ENCODE measurements at places on chromosomes 1 and 21. TPM values are rescaled to one million over a fixed set of nuclear protein-coding genes. Genes with fewer than 3 reads are reported as not detected.
A peak's percentile ranks its signal among the peaks of the same experiment; 100 is the strongest.

DNA sequence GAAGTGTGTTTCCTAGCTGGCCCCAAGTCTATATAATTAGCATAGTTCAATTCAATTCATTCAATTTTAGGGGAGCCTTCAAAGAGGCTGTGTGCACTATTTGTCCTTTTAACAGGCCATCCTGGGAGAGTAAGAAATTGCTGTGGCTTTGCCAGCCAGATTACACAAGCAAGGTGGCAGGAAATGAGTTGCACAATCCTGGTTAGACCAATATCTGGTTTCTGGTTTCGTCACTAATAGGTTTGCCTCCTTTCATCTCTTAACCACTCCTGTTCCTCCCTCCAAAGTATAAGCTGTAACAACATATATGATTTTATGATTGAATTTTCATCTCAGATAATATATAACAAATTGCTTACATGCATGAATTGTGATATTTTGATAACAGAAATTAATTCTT, 84.1 kb upstream of the NEGR1 start:
- no peak for DNase-seq

Gene SLC9C2
- total RNA-seq: not detected

DNA sequence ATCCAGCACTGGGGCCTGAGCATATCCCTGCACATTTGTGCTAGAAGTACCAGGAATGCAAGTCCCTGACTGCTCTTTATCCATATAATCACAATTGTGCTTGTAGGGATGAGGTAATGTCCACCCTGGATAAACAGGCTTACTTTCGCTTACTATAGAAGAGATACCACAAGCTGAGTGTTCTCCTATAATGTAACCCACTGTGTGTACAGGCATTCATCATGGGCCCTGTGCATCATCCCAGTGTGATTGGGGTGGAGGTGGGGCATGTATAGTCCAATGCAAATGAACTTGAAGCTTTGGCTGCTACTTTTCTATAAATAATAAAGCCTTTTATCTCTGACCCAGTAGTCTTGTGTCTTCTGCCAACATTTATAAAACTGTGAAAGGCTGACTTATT, 69.3 kb downstream of the MAN1A2 start:
- DNase-seq: no peak

Gene HPDL
- total RNA-seq: 0.35 TPM

DNA sequence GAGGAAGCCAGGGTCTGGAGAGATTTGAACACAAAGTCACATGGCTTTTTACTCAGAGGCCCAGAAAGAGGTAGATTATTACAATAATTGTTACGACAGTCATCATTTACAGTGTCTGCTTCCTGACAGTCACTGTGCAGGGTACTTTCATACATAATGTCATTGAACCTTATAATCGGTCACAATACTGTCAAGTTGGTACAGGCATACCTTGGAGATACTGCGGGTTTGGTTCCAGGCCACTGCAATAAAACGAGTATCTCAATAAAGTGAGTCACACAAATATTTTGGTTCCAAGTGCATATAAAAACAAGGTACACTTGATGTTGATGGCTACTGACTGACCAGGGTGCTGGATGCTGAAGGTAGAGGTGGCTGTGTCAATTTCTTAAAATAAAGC, 112.6 kb downstream of the NOS1AP start:
- no peak for DNase-seq

Gene CELA2B
- not detected for total RNA-seq

DNA sequence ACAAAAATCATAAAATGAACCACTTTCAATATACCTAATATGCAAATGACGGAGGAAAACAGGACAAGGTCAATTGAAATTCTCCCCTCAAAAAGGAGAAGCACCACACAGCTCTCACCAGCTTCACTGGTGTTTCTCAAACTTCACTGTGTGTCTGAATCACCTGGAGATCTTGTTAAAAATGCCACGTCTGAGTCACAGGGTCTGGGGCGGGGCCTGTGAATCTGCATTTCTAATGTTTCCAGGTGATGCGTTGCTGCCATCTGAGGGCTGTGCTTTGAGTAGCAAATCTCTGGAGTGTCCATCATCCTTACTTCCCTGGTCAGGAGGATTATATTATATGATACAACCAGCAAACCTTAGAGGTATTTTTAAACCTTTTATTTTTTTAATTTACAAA, 9.0 kb downstream of the CLDN19 start:
- peak; percentile 42 for DNase-seq

Gene RNU1-3
- total RNA-seq: 2,650 TPM

DNA sequence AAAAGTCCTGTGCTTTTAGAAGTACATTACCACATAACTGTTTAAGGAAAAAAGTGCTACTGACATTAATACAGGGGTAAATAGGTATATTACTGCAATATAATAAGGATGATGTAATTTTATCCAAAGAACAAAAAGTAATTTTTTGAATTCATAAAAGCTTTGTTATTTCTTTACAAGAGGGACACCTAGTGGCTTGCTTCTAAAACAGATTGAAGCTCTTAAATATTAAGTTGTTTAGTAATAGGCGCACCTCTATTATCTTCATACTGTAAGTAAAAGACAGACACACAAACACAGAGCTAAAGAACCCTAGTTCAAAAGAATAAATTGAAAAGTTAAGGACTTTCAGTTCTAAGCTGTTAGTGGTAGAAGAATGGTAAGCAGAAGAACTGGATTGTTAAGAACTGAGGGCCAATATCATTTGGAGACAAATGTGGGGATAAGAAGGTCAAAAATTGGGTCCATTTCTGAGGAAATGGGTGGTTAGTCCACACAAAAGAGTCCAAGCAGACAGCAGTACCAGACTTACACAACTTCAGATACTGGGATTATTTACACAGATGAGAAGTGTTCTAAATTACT, 15.4 kb downstream of the ZNHIT6 start:
- DNase-seq: no peak

- no peak for DNase-seq
Measured at GRCh38 chr1:110596312-110596711, 9.8 kb downstream of the KCNA2 start.

- DNase-seq: no peak
Measured at GRCh38 chr21:40967771-40968170, 120.8 kb upstream of the DSCAM start.

DNA sequence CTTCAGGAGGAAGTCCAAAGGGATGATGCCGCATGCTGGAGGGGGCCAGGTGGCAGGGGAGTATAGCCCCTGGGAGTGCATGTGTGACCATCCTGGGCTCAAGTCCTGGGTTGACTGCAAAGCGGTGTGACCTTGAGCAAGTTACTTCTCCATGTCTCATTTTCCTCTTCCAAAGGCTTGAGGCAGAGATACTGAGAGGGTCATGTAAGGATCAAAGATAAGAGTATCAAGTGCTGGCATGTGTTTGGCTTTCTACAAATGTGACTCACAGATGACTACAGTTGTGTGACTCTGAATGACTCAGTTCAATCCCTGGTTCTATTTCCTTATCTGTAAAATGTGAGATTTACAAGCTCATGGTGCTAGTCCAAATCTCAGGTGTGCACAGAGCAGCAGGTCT, 26.1 kb downstream of the PROK1 start:
- DNase-seq: no peak

Gene SPRR2B
- not detected for total RNA-seq

Gene SMIM1
- 1.3 TPM for total RNA-seq

Gene HHIPL2
- 0.13 TPM for total RNA-seq

DNA sequence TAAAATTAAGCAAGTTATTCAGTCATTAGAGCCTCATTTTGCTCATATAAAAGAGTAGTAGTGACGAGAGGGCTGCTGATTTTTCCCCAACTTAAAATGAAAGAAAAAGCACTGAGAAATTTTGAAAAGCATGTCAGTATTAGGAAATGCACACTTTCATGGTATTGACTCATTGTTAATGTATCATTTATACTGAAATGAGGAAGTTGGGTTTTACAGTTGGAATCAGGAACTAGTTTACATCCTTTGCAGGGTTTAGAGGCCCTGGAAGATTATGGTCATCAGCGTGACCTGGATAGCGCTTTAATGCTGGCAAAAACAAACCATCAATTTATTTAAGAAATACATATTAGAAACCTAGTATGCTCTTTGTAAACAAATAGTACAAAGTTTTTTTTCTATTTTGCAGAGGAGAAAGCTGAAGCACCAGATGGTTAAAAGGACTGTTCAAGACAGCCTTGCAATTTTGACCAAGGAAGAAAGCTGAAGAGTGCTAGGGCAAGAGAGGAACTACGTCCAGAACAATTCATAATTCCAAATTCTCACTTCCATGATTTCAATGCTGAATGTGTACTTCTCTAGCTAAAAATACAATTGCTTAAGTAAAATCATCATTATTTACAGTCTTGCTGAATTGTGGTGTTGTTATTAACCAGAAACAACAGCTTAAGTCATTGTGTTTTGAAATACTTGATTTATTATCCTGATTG, 94.8 kb upstream of the SGIP1 start:
- no peak for DNase-seq

DNA sequence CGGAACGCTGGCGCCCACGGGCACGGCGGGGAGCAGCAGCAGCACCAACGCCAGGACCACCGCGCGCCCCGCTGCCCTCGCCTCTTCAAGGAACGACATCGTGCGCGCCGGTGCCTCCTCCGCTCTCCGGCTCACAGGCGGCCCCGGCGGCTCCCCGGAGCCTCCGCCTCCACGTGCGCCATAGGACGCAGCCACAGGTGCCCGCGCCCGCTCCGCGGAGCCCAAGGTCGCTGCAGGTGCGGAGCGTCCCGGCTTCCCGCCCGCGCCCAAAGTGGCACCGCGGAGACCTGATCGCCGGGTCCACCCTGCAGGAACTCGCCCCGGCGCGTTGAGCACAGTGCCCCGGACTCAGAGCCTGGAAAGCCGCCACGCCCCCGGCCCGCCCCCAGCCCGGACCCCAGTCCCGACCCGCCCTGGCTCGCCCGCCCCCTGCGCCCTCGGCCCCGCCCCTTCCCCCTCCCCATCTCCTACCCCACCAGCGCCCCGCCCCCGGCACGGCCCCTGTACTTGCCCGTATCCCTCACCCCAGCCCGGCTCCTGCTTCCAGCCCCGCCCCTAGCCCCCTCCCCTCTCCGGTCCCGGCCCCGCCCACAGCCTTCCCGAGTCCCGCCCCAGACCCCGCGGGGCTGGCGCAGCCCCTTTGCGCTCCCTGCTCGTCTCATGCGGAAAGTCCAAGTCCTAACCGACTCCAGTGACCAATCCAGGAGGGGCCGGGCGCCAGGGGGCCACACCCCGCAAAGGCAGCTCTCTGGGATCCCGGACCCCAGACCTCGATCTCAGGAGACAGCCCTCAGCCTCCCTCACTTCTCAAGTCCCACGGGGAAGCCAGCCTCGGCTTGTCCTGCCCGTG, at the start of gene MEGF6:
Gene MEGF6, minus strand, starts transcription at position 339 of the 850 bp plus-strand sequence. Its CDS starts 240 bp downstream, at position 99.
- peak; percentile 91 for DNase-seq

Gene RAB25
- total RNA-seq: not detected

- no peak for DNase-seq
Measured at GRCh38 chr1:80531182-80531581, 1269.6 kb upstream of the ADGRL2 start.

Gene RPF1
- 23.4 TPM for total RNA-seq

- no peak for DNase-seq
Measured at GRCh38 chr1:96989302-96989701, 267.7 kb downstream of the PTBP2 start.

DNA sequence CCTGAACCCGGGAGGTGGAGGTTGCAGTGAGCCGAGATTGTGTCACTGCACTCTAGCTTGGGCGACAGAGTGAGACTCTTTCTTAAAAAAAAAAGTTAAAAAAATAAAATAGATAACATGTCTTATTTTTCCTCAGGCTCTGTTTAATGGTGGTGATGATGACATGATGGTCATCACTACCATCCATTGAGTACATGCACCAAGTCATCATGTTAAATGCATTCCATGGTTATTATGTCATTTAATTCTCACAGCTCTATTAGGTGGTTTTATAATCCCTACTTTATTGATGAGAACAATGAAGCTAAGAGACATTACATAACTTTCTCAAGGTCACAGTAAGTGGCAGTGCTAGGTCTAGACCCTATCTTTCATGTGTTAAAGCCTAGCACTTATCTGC, 34.4 kb upstream of the MAB21L3 start:
- no peak for DNase-seq

Gene C4BPA
- not detected for total RNA-seq

Gene CYP4Z1
- not detected for total RNA-seq

DNA sequence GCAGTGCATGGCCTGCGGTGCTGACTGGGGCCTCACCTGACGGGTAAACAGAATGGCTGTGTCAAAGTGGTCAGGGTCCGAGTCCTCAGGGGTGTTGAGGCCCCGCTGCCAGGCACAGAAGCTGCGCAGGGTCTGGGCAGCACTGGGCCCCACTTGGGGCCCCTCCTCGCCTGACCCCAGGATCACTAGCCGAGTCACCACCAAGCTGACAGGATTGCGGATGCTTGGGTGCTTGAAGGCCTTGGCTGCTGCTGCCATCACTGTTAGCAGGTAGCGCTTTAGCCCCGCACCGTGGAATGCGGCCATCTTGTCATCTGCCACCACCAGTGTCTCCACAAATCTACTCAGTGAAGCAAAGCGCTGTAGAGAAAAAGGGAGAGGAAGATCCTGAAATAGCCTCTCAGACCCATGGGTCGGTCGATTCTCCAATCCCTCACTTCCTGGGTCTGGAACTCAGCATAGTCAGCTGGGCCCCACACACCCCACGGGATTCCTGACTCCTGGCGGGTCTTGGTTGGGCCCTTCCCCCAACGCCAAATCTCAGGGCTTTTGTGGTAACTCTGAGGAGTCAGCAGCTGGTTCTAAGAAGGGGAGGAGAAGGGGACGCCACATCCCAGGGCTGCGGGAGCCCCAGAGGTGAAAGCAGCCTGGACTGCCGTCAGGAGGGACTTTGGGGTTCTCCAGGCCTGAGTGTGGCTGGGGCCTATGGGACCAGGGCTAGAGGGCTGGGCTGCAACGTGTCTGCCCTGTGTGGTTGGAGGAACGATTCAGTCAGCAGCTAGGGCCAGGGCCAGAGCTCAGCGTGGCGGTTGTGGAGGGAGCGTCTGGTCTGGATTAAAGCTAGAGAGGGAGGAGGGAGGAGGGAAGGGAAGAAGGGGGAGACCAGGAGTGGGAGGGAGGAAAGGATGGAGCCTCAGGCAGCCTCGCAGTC, 2.1 kb downstream of the ADAMTS4 start:
- DNase-seq: no peak

Gene C4BPB
- not detected for total RNA-seq

DNA sequence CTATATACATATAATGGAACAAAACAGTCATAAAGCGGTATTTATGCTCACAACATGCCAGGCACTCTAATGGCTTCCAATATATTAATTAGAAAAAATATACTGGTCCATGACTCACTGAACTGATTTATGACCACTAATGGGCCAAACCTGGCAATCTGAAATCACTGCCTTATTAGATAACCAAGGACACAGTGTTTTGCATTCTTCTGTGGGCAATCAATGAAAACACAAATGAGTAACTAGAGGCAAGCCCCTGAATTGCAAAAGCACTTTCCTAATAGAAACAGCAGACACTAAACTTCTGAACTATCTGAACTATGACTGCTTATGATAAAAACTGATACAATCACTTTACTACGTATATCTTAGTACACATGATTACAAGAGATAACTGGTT, 3.5 kb downstream of the GCLM start:
- DNase-seq: no peak

Gene RHOU
- 2.3 TPM for total RNA-seq

Gene CD101
- 0.50 TPM for total RNA-seq
